ENCODE measurements at places on chromosomes 5 and 9. TPM values are rescaled to one million over a fixed set of nuclear protein-coding genes. Genes with fewer than 3 reads are reported as not detected.

TNC gene
- polyA plus RNA-seq, result 8.5 TPM

MYOT gene
- 6.3 TPM for polyA plus RNA-seq

DNA sequence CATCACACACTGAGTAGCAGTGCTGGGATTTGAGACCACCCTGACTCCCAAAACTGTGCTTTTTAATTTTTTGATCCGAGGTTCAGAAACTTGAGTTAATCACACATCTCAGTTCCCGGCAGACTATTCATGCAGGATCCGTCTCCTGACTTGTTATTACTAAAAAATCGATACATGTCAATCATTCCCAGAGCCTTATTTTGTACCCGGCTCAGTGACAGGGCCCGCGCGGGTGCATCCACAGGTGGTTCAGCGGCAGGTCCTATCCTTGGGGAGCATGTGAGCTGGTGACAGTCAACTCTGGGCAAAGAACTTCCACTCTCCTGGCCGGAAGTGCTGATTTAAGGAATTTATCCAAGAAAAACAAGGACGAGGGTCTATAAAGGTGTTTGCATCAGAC is 95.9 kb upstream of the MVB12B start:
- no peak for DNase-seq

DNA sequence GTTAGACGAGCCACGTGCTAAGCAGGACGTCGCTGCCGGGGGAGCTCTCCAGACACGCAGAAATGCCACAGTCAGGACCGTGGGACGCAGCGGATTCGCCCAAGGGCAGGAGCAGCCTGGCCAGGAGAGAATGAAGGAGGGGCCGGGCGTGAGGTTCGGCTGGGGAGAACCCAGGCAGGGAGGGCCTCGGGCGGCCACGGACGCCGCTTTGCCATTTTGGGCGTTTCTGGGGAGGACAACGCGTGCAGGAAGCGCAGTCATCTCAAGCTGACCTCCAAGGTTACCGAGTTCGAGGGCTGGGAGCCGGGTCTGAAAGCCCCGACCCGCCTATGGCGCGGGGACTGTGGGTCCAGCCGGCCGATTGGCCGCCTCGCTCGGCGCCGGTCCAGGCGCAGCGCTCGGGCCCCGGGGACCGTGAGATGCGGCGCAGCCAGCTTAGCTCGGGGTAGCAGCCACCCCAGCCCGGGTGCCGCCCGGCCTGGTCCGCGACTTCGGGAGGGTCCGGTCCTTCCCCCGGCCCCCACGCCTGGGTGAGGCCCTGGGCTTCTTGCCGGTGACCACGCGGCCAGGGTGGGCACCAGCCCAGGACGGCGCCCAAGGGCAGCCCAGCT is 760 bp upstream of the MAN1B1 start:
- peak; percentile 88 for DNase-seq

DNA sequence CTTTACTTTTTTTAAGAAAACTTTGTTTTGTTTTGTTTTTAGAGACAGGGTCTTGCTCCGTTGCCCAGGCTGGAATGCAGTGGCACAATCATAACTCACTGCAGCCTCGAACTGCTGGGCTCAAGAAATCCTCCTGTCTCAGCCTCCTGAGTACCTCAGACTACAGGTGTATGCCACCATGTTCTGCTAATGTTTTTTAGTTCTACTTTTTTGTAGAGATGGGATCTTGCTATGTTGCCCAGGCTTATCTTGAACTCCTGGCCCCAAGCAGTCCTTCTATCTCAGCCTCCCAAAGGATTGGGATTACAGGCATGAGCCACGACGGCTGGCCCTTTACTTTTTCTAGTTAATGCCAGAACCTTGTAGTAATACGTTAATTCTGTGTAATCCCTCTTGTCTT is 36.0 kb downstream of the IPO11 start:
- DNase-seq, result no peak

Data from aorta (tissue), 5 donors.